Left renal cortex interstitium (tissue), 4 donors: ENCODE measurements at places on chromosomes 7 and 10.

DNA sequence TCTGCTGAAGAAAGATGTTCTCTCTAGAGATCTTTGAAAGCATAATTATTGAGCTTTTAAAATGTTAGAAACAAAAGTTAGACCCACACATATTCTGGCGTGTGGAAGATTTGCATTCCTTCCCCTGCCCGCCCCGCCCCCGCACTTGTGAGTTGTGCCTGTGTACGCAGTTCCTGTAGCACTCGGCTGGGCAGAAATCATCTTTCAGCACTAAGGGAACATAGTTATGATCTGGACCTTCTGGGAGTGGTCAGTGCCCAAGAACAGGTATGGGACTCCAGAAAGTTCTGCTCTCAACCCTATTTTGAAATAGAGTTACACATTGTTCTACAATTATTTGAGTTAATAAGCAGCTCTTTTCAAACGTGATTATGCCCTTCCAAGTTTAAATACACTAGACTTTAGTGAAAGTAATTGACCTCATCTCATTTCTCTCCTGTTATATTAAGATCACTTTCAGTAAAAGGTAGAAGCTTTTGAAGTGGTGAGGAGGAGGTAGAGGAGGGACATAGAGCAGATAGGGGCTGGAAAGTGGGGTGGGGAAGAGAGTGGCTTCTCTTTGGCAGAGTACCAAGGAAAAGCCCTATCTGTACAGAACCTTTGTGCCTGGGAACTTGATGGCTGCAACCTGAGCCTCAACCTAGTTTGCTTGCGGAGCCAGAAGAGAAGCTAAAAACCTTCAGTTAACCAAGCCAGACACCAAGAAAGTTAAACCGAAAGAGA lies 5.7 kb downstream of the BLVRA start:
- no peak for DNase-seq

DNA sequence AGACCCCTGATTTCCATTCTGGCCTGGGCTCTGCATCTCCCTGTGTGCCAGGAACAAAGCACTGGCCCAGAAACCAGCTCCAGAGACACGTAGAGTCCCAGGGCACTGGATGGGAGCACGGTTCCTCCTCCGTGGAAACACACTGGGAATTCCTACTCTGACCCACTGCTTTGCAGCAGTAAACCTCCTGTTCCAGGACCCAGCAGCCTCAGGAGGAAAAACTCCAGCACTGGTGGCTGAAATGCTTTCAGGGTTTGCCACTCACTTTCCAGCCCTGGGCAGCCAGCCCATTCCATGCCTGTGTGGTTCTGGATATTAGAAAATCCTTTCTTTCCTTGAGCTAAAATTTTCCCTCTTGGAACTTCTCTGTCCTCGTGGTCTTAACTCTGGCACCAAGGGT lies 58.0 kb downstream of the FAM171A1 start:
- no peak for DNase-seq

- DNase-seq = no peak
Measured at GRCh38 chr7:134771889-134772288, 7.5 kb upstream of the CALD1 start.

DNA sequence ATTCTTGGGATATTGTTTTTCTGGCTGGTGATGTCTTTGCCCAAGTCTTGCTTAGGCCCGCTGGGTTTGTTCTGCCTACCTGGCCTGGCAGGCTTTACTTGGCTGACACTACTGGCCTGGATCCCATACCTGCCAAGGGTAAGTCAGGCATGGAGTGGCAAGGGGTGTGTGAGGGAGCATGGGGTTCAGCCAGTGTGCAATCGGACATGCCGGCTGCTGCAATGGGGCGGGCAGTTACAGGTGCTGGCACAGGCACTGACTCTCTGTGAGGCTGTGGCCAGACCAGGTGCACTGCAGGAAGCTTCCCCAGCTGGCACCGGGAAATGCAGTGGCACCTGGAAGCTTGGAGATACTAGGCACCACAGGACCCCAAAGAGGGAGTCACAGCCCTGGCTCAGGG lies 168.4 kb downstream of the PON1 start:
- DNase-seq = no peak

- DNase-seq = peak; percentile 13
Measured at GRCh38 chr10:95881316-95881715, 26.5 kb upstream of the CC2D2B start.

GRCh38 chr10:34792881-34793280 lies 22.2 kb downstream of the PARD3 start:
- no peak for DNase-seq

GRCh38 chr10:31322647-31323046 lies 3.6 kb downstream of the ZEB1 start:
- DNase-seq = no peak
